ENCODE measurements at places on chromosomes 3 and 15.

DNA sequence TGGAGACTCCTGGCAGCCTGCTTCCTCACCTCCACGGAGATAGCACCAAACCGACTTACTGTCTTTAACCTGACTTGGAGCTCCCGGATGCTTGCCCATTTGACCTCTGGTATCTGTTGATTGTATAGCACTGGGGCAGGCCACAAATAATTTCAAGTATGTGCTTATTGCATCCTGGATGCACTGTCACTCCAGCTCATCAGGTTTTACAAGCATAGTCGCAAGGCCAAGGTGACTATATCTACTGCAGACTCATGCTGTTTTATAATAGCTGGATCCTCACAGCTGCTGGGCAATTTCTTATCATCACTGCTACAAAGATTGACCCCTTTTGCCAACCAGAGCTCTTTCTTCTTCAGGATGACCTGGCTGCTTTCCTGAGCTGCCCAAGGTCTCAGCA lies 45.6 kb downstream of the PEX5L start:
- DNase-seq = no peak

- DNase-seq = no peak
These were observed 77.8 kb upstream of the WDR72 start for GRCh38 chr15:53837263-53837662.

DNA sequence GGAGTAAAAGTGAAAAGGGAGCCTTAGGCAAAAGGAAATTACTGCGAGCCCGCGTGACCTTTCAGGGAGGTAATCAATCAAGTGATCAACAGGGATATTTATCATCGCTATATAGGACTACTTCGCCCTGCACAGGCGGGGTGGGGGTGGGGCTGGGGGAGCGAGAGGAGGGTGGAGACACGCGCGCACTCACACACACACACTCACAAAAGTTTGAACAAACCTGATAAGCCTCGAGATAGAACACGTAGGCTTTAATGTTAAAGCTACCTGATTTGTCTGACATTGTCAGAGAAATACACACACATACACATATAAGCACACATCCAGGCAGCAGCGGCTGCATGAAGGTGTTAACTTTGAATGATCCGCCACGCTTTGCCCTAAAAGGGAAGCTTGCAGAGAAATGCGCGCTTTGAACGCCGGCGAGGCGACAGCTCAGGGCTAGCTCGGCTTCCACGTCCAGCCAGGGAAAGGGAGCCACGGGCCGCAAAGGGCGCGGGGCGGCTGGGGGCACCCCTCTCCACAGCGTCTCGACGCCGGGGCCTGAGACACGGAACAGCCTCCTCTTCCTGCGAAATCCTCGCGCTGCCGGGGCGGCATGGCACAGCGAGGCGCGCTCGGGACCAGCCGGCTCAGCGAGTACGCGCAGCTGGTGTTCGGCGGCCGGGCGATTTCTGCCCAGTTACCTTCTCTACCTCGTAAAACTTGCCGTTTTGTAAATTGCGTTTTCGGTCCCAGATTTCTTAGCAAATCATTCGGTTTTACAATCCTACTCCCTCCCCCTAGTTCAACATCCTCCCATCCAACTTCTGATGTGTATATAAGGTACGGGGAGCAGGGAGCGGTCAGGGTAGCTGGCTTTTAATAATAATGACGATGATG lies 4.8 kb upstream of the MECOM start:
- no peak for DNase-seq

- DNase-seq = no peak
These were observed 26.1 kb downstream of the TFRC start for GRCh38 chr3:196055683-196056270.

DNA sequence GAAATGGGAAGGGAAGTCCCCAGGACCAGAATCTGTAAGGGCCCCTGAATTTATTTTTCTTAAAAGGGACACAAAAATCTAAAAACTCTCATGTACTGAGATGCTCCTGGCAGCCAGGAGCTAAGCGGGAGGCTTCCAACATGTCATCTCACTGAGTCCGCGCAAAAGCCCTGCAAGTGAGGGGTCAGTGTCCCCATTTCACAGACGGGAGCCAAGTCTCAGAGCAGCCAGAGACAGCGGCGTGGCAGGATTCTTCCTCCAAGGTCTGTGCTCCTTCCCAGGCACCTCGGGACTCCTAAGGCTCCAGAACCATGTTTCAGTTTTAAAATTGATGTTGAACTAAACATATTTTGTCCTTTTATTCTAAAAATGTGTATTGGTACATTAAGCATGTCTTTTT lies 114.8 kb downstream of the ADCY5 start:
- no peak for DNase-seq

GRCh38 chr15:87348746-87349145 lies 907.8 kb downstream of the NTRK3 start:
- DNase-seq = no peak

DNA sequence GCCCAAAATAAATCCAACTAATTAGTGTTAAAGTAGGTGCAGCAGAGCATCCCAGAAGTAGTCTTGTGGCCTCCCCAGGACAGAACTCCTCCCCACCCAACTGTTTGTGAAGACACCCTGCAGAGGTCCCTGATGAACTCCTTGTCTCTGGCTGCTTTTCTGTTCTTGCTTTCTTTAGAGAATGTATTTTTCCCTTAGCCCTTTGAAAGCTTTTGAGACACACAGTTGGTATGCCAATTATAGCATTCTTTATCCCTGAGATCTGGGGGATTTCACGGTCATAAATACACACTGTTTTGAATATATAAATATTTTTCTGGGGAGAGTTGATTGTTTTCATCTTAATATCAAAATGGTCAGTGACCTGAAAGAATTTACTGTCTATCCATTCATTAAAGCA lies 9.8 kb downstream of the TFG start:
- no peak for DNase-seq

DNA sequence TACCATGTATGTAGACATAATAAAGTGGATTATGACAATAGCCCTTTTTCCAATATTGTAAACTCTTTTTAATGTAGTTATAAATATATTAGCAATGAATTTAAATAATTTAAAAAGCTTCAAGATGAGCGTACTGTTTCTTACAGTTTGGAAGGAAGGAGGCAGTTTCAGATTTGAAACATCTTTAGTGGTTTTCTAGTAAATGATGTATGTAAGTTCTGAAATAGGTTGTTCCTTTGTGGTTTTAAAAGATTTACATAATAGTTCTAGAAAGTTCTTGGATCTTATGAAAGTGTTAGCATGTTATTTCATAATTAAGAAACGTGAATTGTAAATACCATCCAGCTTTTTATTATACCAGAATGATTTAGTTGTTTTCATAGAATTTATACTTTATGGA lies 16.0 kb downstream of the DNAJC19 start:
- no peak for DNase-seq

DNA sequence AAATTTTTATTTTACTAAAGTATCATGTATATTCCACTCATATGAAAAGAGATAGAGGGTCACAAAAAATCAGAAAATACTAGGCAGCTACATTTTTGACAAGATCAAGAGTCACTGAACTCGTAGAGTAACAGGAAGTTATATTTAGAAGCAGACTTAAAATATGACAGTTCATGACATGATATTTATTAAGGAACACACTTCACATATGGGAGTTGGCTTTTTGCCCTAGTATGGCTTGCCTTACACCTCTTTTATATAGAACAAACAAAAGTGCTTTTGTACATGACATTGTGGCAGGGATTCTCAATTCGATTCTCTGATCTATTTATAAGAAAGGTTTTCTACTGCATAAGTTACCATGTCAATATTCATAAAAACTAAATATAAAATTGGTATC lies 80.1 kb upstream of the GBE1 start:
- DNase-seq = no peak

GRCh38 chr3:104165866-104166265 lies 1200.8 kb upstream of the ALCAM start:
- DNase-seq = no peak

DNA sequence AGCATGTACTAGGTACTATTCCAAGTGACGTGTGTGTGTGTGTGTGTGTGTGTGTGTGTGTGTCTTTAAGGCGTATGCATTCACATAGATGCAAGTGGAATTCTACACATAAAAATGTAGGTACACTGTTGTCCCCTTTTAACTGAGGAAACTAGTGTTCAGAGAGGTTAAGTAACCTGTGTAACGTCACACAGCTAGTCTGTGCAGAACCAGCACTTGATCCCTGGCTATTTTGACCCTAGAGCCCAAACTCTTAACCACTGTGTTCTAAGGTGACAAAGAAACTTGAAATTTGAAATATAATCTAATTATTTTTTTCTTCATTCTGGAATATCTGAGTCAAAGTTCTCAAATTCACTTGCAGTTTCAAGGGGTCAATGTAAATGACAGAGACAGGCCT lies 73.8 kb downstream of the TAFA4 start:
- DNase-seq = no peak

DNA sequence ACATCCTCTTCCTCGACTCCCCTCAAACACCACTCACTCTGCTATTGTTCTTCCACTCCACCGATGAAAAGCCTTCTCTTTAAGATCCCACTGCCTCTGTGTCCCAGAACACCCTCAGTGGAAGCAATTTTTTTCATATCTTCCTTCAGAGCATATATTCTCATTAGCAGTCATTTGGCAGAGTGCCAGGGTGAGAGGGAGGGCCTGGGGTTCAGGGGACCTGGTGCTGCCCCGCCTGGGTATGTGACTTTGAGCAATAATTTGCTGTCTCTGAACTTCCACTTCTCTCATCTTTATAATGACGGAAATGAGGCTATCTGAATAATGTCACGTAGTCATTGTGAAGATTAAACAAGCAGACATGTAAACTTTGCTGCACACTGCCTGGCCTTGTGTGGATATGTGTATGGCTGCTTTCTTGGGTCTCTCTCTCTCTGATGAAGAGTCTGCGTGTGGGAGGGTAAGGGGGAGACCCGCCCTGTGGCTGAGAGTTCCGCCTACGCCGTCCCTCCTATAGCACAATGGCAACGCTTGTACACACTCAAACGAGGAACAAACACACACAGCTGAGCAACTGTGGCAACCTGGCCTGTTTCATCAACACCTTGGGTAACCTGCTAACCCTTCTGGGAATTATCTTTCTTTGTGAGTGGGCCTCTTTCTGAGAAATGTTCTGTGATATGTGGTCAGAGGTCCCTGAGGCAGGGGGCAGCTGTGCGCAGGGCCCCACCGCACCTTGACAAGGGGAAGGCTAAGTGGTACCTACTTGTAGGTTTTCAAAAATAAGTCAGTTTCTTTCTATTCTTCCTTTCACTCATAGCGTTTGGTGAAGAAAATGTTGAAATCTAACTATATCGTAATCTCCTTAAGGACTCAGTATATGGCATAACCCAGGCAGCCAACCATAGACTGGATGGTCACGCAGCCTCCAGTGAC lies 369.8 kb downstream of the SV2B start:
- no peak for DNase-seq

GRCh38 chr15:35383506-35383905 lies 162.5 kb downstream of the DPH6 start:
- DNase-seq = no peak

GRCh38 chr3:37862219-37862902 lies 681 bp downstream of the CTDSPL start:
- DNase-seq = no peak

DNA sequence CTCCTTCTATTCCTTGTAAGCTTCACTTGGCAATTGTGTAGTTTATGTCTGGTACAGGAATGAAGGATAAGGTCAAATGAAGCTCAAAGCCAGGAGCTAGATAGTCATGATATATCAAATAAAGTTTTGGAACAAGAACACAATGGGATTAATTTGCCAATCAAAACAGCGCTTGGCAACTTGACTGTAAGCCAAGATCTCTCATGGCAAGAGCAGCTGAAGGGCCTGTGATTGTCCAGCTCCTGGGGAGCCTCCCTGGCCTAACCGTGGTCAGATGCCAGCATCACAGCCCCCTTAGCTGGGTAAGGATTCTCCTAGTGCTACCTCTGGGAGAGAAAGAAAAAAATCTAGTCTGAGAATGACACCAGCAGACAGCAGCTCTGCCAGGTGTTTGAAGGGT lies 97.2 kb downstream of the LIPC start:
- DNase-seq = no peak

GRCh38 chr3:160314995-160315394 lies 84.0 kb downstream of the IFT80 start:
- DNase-seq = no peak

- no peak for DNase-seq
These were observed 673.2 kb upstream of the BCHE start for GRCh38 chr3:166510382-166510781.

DNA sequence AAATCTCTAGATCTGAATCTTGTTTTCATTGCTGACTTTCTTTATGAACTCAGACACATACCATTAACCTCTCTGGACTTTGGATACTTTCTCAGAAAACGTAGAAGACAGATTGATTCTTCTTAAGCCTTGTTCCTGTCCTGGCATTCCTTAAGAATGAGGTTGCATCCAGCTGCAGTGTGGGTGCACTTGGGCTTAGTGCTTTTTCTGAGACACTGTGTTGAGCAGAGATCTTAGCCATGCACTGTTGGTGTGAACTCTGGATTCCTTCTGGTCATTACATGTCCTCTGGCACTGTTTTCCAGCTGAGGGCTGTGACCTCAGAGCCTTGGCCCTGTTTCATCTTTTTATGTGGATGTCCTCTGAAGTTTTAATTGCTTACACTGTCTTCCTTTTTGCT lies 428.3 kb downstream of the CNTN4 start:
- no peak for DNase-seq

- DNase-seq = no peak
These were observed 9.4 kb downstream of the TMEM41A start for GRCh38 chr3:185489462-185489861.

DNA sequence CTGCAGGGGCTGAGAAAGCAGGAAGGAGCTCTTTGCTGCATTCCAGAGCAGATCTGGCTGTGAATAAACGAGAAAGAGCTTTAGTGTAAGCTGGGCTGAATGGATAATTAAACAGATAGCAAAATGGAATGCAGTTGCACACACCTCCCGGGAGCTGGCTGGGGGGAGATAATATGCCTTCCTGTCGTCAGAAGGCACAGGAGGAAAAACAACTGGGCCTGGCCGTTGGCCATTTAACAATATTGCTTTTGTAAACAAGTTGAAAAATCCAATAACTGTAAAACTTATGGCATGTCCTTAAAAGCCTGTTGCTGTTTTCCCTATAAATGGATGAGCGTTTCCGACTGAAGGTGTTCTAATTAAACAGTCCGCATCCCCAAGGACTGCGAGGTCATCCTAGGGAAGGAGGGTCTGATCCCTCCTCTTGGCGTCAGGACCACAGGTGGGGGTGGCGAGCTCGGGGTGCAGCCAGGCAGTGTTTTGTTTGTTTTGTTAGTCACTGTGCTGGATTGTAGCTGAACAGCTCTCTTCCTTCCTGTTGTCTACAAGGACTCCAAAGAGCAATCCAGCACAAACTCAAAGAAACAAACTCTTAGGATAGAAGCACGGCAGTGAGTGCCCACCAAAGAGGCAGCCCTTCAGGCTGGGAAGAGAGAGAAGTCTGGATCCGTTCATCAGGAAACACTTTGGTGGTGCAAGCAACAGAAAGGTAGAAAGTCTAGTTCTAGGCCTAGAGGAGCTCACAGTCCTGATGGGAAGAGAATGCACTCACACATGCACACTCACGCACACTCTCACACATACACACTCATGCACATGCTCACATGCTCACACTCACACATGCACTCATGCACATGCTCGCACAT lies 133.4 kb upstream of the SMAD3 start:
- no peak for DNase-seq

GRCh38 chr3:40254891-40255290 lies 54.6 kb upstream of the EIF1B start:
- no peak for DNase-seq

All from AG04449 (cell line).